ENCODE measurements at places on chromosomes 5 and 9.

GRCh38 chr5:138282920-138283742, 8.7 kb upstream of the GFRA3 start:
- peak; percentile 48 for DNase-seq

- no peak for DNase-seq
Observed at GRCh38 chr9:104879555-104880309, 48.2 kb downstream of the ABCA1 start.

DNA sequence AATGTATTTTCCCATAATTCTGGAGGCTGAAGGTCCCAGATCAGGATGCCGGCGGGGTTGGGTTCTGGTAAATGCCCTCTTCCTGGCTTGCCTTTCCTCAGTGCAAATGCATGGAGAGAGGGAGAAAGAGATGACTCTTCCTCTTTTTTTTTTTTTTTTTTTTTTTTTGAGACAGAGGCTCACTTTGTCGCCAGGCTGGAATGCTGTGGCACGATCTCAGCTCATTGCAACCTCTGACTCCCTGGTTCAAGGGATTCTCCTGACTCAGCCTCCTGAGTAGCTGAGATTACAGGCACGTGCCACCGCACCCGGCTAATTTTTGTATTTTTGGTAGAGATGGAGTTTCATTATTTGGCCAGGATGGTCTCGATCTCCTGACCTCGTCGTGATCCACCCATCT, 300.0 kb upstream of the TAS2R1 start:
- no peak for DNase-seq

GRCh38 chr5:73339051-73339575, 109.5 kb downstream of the FOXD1 start:
- no peak for DNase-seq

DNA sequence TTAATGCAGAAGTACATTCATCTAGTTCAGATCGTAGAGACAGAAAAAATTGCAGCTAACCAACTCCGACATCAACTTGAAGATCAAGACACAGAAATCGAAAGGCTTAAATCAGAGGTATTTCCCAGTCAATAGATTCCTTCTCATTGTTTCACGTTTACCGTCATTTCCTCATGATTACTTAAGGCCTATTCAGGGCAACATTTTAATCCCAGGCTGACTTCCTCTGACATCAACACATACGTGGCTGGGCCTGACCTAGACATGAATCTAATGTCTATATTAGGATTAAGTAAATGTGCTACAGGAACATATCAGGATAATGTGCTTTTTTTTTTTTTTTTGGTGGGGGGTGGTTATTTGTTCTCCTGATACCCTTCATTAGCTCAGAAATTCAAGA, 107.9 kb downstream of the RASGRF2 start:
- no peak for DNase-seq

- no peak for DNase-seq
Observed at GRCh38 chr5:44257653-44258365, 131.4 kb downstream of the FGF10 start.

GRCh38 chr5:91487420-91487819, 104.3 kb upstream of the ARRDC3 start:
- DNase-seq = no peak

GRCh38 chr5:139167063-139167462, 31.1 kb downstream of the SIL1 start:
- DNase-seq = no peak

DNA sequence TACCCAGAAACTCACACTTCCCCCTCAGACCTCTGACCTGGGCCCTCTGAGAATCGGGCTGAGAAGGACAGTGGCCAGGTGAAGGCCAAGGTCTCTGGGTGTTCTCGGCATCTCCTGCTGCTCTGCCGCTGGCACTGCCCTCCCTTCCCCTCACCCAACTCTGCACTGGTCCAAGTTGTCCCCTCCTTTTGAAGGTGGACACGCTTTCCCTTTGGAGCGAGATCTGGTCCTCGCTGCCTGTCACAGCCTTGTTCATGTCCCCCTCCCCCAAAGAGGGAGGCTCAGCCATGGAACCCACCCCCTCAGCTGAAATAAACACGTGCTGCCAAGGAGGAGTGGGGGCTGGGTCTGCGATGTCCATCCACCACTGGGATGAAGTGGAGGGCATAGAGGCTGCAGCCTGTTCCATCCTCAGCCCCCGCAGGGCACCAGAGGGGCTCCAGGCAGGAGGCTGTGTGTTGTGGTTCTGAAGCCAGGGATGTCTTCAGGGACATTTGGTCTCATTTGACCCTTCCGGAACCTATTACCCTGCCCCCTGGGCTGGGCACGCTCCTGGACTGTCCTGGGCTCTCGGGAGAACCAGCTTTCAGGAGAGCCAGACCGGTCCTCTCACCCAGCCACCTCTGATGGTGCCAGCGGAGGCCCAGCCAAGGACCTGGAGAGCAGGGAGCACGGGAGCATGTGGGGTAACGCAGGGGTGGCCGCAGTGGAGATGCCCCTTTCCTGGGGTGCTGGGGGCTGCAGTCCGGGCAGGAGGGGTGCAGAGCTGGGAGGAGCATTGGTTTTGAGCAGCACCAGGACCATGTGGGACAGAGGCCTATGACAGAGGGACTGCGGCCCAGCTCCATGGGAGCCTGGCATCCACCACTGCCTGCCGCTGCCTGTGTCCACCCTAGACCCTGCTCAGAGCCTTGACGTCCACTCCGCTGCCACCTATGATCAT, 4.7 kb upstream of the LCN2 start:
- DNase-seq = no peak

- peak; percentile 54 for DNase-seq
Observed at GRCh38 chr9:70412832-70413463, 1.5 kb downstream of the KLF9 start.

DNA sequence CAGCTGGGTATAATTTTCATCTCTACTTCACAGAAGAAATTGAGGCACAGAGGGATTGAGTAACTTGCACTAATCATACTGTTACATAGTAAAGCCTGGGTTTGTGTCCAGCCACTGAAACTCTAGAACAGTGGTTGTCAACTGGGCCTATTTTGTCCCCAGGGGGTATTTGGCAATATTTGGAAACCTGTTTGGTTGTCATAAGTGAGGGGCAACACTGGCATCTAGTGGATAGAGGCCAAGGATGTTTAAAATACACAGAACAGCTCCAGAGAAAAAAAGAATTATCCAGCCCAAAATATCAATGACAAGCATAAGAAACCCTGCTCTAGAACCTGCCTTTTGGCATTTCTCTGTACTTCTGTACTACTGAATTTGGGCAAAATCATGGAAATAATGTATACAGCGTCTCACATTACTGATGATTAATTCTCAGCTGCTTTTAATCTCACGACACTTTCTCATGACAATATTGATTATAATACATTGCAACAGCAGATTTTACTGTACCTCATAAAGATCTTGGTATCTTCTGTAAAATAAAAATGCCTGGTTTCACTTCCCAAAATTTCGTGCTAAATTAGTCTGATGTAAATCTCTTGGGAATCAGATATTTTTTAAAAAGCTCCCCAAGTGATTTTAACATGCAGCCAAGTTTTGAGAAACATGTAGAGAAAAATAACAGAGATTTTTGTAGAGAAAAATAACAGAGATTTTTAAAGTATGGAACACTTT, 112.7 kb downstream of the RORB start:
- DNase-seq = no peak

GRCh38 chr5:132008163-132008473, 3.3 kb downstream of the ACSL6 start:
- no peak for DNase-seq

- DNase-seq = no peak
Observed at GRCh38 chr5:173880306-173880985, 7.7 kb upstream of the CPEB4 start.

DNA sequence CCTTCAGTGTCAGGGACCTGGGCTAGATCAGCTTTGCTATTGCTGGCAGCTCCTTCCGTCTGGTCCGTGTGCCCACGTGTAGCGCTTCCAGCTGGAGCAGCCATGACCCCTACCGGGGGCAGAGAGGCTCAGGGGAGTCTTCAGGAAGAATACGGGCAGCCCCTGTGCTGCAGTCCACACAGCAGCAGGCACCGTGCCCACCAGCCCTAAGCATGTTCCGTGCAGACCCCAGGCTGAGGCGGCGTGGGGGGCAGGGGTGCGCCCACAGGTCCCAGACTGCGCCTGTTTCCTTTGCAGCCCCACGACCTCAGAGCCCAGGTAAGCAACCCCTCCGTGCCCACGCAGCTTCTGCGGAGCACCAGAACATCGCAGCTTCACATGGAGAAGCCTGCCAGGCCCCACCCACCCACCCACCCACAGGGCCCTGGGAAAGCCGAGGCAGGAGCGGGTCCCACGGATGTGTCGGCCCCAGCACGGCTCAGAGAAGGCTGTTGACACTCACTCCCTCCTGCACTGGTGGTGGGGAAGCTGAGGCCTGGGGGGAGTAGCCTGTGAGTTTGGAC, 83.1 kb downstream of the KCNT1 start:
- no peak for DNase-seq

- DNase-seq = no peak
Observed at GRCh38 chr5:111673891-111674626, 82.9 kb downstream of the NREP start.

DNA sequence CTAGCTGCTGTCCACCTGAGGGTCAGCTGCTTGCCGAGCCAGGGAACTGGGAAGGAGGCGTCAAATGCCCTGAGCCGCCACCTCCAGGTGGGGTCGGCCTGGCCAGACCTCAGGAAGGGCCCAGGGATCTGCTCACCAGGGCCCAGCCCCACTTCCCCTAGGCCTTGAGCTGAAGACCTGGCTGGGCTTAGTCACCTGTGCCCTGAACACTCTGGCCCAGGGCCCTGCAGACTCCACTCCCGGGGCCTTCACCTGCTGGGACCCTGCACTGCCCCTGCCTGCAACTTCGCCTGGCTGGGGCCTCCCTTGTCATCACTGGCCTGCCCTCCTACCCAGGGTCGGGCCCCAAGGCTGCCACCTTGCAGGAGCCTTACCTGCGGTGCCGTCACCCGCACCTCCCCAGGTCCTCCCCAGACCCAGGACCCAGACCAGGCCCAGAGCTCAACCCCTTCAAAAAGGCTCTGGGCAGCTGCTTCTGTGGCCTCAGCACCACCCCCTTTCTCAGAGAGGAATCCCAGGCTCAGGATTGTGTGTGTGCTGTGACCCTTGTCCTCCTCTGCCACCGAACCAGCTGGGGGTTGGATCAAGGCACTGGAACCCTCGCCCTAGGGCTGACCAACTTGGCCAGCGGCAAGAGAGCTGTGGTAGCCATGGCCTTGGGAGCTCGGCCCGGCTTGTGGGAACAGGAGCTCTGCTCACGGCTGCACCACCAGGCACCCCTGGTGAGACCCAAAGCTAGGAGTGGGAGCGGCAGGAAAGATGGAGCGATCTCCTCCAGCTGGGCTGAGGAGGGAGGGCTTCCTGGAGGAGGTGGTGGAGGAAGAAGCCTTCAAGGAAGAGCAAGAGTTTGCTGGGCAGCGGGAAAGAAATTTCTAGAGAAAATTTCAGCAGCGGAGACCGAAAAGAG, 1.2 kb upstream of the NELFB start:
- no peak for DNase-seq

- no peak for DNase-seq
Observed at GRCh38 chr9:121283856-121284732, 16.1 kb downstream of the GSN start.

All from mesothelial cell of epicardium (in vitro differentiated cells).